ENCODE measurements at places on chromosomes 5 and 9.

- no peak for DNase-seq
Measured at GRCh38 chr5:150189728-150190502, at the start of gene SLC6A7. TSS of gene SLC6A7 (plus strand) at chr5:150190062. CDS start at chr5:150190328, 266 bp downstream.

GRCh38 chr5:33432656-33433055 lies 8.1 kb upstream of the TARS1 start:
- no peak for DNase-seq

DNA sequence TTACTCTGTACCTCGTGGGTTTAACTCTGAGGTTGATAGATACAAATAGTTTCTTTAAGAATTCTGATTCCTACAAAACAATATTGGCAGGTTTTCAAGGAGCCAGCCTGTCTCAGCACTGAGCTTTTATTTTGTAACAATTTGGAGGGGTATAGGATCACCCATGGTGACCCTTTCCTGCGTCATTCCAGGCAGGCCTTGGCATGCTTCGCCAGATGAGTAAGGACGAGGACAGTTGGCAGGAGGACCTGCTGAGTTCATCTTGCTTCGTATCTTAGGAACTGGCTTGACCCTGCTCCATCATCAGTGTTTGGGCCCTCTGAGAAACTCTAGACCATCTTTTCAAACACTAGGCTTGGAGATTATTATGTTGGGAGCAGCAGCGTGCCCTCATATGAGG lies 17.9 kb downstream of the ZNF462 start:
- DNase-seq, result no peak

DNA sequence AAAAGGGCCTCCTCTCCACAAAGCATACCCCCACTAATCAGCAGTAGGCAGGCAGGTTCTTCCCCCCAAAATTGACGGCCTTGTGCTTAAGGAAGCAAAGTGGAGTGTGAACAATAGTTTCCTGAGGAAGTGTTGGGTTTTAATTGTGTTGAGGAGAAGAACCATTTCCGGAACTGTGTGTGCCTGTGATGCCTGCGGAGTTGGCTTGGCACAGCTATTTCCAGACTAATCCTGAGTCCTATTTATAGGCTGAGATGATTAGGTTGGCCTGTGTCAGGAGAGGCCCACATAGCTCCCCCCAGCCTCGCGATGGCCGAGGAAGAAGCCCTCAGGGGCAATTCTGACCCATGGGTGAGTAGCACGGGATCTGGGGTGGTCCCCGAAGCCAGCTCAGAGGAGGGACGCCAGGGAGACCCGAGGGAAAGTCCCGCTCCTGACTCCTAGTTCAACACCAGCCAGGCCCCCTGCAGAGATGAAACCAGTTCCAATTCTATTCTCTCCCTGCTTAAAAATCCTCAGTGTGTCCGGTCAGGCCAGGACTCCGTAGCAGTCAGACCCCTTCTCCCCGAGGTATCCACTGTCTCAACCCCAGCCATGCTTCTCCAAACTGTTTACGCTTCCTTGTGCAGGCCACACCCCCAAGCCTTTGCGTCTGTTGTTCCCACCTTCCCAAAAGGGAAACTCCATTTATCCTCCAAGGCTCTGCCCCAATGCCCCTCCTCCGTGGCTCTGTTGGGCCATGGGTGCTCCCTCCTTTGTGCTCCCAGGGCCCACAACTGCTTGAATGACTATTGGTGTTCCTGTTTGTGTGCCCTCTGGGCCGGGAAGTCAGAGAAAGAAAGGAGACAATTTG lies 18.1 kb downstream of the GSN start:
- DNase-seq, result no peak

- DNase-seq, result no peak
Measured at GRCh38 chr9:72749276-72749675, 203.6 kb downstream of the ALDH1A1 start.

DNA sequence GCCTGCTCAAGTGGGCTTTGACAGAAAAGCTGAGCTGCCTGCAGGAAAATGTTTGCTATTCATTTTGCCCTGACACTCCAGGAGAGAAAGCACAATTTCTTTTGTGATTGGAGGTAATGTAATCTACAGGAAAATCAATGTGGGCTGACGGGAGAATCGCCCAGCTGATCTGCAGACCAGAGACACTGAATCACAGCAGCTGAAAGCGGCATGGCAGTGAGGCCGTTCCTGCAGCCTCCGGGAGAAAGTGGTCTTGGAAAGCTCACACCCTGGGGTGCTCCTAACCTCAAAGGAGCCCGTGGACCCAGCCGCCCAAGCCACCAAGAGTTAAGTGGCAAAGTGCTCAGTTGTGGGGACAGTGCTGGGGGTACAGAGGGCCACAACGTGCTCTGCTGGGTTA lies 593.6 kb downstream of the BNC2 start:
- DNase-seq, result no peak

- DNase-seq, result no peak
Measured at GRCh38 chr5:168651648-168652047, 72.5 kb upstream of the PANK3 start.

Data from CD4-positive, alpha-beta T cell treated with Interleukin-4 for 1 hour (primary cell).